ENCODE measurements at places on chromosomes 2 and 18.

GRCh38 chr18:40313030-40313642 lies 1641.9 kb upstream of the PIK3C3 start:
- no peak for DNase-seq

DNA sequence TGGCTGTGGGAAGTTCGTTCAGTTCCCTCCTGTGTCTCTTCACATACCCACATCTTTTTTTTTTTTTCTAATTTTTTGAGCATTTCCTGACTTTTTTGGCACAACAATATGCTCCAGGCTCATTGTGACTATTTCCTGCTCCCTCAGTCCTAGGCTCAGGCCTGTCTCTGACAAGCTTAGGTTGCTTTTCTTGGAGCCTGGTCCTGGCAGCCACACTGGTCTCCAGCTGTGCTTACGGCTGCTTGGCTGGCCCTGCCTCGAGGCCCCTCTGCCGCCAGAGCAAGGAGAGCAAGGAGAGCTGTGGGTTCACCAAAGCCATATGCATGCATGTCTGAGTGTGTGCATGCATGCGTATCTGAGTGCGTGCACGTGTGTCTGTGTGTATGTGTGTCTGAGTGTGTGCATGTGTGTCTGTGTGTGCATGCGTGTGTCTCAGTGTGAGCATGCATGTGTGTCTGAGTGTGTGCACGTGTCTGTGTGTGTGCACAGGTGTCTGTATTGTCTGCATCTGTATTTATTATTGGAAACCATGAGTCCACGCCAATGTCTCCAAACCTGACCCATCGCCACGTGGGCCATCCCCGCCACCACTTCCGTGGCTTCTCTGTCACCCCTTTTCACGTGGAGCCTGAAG lies 766.1 kb upstream of the SALL3 start:
- no peak for DNase-seq

DNA sequence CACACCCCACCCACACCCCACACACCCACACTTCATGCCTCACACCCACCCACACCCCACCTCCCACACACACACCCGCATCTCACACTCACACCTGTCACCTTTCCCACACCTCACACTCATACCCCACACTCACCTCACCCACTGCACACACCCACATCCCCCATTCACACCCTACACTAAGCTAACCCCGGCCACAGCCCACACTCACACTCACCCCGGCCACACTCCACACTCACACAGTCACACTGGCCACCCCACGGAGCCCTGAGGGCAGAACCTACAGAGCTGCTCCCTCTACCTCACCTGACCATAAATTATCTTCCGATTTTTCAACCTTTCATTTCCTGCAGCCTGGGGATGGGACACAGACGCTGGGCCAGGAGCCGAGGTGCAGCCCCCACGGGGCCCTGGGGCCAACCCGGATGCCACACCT lies 241.3 kb downstream of the HDAC4 start:
- DNase-seq: no peak

GRCh38 chr2:74514368-74515270 lies at the start of gene TLX2:
TLX2 (plus strand) TSS chr2:74514450; CDS start chr2:74514807, 357 bp downstream.
- DNase-seq: no peak

DNA sequence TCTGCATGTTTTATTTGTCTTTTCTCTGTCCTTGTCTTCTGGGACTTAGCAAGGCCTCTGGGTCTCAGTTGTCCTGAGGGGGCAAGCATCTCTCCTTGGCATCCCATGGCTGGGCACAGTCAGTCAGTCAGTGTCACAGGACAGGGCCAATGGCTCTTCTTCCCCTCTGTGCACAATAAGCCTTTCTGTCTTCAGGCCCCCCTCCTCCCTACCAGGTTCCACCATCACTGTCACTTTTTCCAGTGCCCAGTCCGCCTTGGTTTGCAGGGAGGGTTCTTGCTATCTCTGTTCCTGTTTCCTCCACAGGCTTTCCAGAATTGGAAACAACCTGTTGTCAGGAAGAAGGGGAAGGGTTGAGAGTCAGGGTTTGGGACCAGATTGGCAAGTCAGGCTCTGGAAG lies 1.7 kb upstream of the VAMP5 start:
- DNase-seq: no peak

- DNase-seq: no peak
Measured at GRCh38 chr2:75788154-75788553, 77.4 kb upstream of the GCFC2 start.

DNA sequence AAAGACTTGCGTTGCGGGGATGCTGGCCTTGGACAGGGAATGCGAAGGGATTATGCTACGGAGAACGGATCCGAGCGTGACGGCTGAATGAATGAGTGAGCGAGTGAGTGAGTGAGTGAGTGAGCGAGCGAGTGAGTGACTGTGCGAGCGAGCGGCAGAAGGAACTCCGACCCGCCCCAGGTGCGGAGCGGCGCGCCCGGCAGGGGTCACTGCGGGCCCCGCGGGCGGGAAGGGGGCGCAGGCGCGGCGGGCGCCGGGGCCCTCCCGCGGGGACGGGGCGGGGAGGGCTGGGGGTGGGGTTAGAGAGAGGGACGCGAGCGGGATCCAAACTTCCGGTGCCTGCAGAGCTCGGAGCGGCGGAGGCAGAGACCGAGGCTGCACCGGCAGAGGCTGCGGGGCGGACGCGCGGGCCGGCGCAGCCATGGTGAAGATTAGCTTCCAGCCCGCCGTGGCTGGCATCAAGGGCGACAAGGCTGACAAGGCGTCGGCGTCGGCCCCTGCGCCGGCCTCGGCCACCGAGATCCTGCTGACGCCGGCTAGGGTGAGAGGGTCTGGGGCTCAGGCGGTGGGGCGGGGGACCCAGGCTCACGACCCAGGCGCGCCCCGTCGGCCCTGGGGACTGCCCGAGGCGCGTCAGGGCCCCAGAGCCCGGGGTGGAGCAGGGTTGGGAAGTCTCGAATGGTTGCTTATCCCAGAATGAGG lies at the start of gene ITM2C:
Gene ITM2C (plus strand): TSS at position 338 of the 702 bp plus-strand sequence. CDS start 84 bp downstream, at position 422.
- DNase-seq: no peak

- DNase-seq: no peak
Measured at GRCh38 chr18:59060551-59060950, 79.1 kb upstream of the SEC11C start.

- no peak for DNase-seq
Measured at GRCh38 chr2:213688133-213688532, 403.9 kb downstream of the SPAG16 start.

All from C1 segment of cervical spinal cord (tissue), 14 donors.